Activated T-helper 17 cell treated with anti-CD3 and anti-CD28 coated beads, Interleukin-2, amount 50 U/mL, for 72 hours (primary cell): ENCODE measurements at places on chromosomes 12 and 14. TPM values are rescaled to one million over a fixed set of nuclear protein-coding genes. Genes with fewer than 3 reads are reported as not detected.

DNA sequence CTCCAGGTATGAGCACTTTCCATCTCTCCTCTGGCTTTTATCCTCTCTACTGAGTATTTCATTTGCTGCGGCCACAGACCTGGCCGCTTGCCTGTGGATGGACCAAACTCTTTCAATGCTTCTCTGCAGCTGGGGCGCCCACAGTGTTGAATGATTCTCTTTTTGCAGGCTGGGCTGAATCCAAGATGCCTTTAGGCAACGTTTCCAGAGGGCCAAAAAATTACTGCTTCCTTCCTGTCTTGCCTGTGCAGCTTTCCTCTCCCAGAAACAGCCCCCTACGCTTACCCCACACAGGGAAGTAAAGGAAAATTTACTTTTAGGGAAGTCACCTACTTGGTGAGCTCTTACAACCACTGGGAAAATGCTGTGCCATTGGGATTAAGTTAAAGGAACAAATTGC lies 55.6 kb upstream of the JDP2 start:
- no peak for ATAC-seq

DNA sequence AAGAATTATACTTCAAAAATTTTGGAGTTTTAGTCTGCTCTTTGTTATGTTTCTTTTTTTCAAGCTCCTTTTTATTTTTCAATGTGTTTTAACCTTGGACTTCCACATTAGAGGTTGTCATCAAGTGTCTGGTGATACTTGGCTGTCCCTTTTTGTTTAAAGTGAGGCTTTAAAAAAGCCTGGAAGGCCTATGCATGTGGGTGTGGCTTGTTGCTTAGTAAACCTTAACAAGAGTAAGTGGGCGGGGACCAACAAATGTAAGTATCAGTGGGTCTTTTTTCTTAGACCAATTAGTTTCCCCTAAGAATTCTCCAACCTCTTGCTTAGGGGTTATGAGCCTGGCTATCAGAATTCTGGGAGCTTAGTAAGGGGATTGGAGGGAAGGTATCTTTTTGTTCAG lies 26.4 kb downstream of the HCFC2 start:
- ATAC-seq = no peak

- ATAC-seq = no peak
Measured at GRCh38 chr14:101916816-101917412, 47.5 kb upstream of the DYNC1H1 start.

- ATAC-seq = no peak
Measured at GRCh38 chr12:2582631-2583030, 212.1 kb upstream of the FKBP4 start.

DNA sequence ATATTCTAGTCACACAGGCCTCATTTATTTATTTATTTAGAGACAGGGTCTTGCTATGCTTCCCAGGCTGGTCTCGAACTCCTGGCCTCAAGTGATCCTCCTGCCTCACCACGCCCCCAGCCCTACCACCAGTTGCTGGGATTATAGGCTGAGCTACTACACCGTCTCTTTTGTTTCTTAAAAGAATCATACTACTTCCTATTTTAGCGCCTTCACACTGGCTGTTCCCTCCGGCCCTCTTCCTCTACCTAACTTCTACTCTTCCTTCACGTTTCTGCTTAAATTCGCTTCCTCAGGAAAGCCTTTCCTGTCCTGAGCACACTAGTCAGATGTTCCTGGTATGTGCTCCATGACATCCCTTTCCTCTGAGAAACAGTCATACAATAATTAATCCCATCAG lies 6.4 kb upstream of the MRPL42 start:
- ATAC-seq = no peak

The BHLHE41 gene
- not detected for total RNA-seq

DNA sequence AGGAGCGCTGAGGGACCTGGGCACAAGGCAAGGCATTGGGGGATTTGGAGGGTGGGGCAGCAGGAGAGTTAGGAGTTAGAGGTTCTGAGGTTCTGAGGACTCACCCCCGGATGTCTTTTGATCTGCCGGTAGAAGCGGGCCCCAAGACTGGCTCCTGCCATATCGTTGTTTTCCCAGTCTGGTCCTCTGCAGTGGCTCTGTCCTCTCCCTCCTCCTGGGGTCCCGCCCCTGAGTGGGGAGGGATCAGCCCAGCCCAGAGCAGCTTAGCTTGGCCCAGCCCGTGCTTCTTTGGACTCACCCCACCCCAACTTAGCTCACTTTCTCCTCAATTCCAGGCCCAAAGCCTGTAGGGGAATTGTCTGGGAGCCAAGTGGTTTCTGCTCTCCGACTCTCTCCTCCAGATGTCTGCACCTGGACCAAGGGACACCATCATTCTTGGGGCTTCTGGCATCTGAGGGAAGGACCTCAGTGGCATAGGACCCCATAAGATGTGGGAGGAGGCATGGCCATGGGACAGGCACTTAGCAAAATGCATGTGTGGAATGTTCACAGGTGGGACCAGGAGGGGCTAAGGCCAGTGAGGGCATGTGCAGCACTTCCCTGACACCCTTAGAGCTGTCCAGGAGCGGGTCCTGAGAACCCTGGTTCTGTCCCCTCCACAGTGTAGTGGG lies 7.5 kb downstream of the SHMT2 start:
- ATAC-seq = no peak

The GLI1 gene
- 1.4 TPM for total RNA-seq

- no peak for ATAC-seq
Measured at GRCh38 chr14:74592476-74593201, 19.4 kb downstream of the LTBP2 start.

DNA sequence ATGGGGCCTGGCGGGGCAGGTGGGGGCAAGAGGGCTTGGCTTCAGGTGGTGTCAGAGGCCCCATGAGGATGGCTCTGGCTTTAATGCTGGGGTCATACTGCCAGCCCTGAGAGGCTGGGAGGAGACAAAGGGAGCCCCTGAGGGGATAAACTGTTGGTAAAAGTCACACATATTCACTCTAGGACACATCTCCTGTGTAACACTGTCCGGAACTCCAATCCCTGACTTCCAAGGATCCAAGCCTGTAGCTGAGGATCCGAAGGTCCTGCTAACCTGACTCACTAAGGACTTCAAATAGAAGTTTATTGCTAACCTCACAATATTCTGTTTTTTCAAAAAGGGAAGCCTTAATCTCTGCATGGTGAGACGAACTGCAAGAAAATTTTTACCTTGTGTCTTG lies 39.2 kb upstream of the GPR68 start:
- ATAC-seq = no peak

DNA sequence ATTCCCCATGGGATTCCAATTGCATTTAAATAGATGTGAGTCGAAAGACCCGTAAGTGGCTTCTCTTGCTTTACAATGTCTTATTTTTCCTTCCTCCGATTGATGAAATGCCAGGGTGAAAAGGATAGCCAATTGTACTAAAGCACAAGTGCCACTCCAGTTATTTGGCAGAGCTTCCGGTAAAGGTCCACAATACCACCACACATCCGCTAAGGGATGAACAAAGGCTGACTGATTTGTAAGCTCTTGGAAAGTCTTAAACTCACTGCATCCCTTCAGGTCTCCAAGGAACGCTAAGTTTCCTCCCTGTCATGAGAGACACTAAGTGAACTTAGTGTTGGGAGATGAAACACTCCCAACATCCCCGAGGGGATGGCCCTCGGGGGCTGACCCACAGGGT lies 21.2 kb upstream of the RNASE1 start:
- ATAC-seq = no peak

- no peak for ATAC-seq
Measured at GRCh38 chr14:103684871-103685270, 30.4 kb downstream of the XRCC3 start.

The MANSC1 gene
- total RNA-seq = 0.63 TPM

- peak; percentile 50 for ATAC-seq
Measured at GRCh38 chr12:56029666-56030293, 8.9 kb downstream of the IKZF4 start.

DNA sequence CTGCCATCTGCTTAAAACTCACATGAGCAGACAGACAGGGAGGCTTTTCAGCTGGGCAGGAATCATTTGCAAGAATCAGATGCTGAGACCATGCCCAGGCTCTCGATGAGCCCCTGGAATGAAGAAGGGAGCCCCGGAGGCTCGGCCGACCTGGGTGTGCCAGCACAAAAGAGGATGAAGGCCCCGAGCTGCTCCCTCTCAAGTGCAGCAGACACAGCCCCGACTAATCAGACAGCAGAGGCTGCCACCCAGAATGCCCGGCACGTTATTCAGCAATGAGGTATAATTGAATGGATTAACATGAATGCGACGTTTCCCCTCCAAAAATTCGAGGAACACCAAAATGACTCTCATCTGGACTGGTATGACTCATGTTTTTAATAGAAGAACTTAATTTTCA lies 58.9 kb downstream of the BCL11B start:
- peak; percentile 53 for ATAC-seq

The TMEM263 gene
- 40.9 TPM for total RNA-seq

GRCh38 chr14:55733599-55733998 lies 153.6 kb downstream of the KTN1 start:
- no peak for ATAC-seq
